Daoy (cell line): ENCODE measurements at places on chromosomes 6 and 20. TPM values are rescaled to one million over a fixed set of nuclear protein-coding genes. Genes with fewer than 3 reads are reported as not detected.

The TRIM10 gene
- total RNA-seq: not detected in 2 replicates

The RAB23 gene
- total RNA-seq: 20.6 and 26.4 TPM in 2 replicates

The LY6G6D gene
- not detected in 2 replicates for total RNA-seq

The ZSCAN23 gene
- 3.4 and 8.4 TPM in 2 replicates for total RNA-seq

The TNFRSF6B gene
- 12.6 and 14.7 TPM in 2 replicates for total RNA-seq

GRCh38 chr20:9447182-9447581, 67.2 kb upstream of the LAMP5 start:
- no peak for DNase-seq

DNA sequence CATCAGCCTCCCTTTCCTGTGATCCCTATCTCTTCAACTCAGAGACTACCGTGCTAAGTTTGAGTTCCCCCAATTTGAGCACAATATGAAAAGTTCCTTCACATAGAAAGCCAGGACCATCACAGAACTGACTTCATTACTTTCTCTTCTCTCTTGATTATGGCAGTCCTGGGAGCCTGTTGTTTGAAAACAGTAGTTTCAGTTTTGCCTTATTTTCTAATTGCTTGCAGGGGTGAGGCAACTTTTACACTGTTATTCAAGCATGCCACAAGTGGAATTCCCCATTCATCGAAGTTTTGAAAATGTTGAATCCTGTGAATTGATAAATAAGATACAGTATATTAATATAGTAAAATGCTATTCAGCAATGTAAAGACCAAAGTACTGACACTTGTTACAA, 569.7 kb upstream of the MARCKS start:
- DNase-seq: no peak

- peak; percentile 82 for DNase-seq
These were observed 4.6 kb upstream of the TXNDC5 start for GRCh38 chr6:7914991-7915789.

GRCh38 chr6:40536442-40536841, 50.7 kb downstream of the LRFN2 start:
- no peak for DNase-seq

GRCh38 chr6:41153992-41154625, at the start of gene TREML1:
TREML1 (minus strand) TSS chr6:41154347; CDS start chr6:41154288, 59 bp downstream.
- DNase-seq: no peak

DNA sequence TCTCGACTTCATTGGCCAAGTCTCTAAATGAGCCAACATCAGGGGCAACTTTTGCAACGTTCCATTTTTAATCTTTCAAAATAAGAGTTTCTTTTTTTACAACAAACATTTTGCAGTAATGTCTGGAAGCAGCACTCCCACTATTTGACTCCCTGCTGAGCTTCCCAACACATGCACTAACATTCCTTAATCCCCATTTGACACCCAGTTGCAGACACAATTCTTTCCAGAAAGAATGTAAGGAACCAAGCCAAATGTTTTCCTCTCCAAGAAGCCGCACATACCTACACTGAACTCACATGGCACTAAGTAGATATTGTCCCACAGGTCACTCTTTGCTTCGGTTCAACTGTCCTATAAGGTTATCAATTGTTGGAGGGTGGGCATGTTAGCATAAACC, 165.6 kb downstream of the GRM1 start:
- DNase-seq: no peak

DNA sequence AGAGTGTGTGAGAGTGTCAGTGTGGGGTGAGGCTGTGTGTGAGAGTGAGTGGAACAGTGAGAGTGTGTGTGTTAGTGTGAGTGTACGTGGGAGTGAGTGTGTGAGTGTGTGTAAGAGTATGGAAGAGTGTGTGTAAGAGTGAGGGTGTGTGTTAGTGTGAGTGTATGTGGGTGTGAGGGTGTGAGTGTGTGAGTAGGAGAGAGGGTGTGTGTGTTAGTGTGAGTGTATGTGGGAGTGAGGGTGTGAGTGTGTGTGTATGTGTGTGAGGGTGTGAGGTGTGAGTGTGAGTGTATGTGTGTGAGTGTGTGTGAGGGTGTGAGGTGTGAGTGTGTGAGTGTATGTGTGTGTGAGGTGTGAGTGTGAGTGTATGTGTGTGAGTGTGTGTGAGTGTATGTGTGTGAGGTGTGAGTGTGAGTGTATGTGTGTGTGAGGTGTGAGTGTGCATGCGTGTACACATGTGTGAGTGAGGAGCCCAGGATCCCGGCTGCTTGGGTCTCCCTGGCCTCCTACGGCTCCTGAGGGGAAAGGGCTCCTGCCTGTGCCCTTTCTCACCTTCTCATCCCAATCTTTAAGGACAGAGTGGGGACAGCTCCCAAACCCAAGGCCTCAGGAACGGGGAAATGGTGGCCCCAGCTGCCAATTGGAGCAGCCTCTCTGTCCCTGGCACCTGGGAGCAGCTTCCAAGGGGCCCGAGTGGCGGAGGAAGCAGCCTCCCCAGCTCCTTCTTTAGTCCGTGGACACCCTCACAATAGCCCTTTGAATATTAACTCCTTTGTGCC, 100.2 kb downstream of the PSMB1 start:
- no peak for DNase-seq

GRCh38 chr20:35133735-35134134, 13.4 kb downstream of the EDEM2 start:
- no peak for DNase-seq

GRCh38 chr20:37558779-37559178, 31.1 kb upstream of the BLCAP start:
- no peak for DNase-seq

DNA sequence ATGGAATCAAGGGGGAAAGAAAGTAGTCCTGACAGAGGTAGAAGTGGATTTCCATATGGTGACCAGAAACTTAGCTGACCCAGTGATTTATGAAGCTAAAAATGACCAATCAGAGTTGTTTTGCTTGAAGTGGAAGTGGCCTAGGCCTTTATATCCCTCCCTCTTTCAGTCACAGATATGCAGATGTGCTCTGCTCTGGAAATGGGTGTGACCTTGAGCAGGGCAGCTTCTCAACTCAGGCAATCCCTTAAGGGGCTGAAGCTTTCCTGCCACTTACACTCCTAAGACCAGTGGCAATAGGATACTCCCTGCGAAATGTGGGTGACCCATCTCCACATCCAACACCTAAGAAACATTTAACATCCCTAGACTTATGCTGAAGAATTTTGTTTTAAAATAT, 256.6 kb downstream of the EYS start:
- no peak for DNase-seq

GRCh38 chr6:110590821-110591351, 114.5 kb upstream of the SLC22A16 start:
- peak; percentile 22 for DNase-seq

DNA sequence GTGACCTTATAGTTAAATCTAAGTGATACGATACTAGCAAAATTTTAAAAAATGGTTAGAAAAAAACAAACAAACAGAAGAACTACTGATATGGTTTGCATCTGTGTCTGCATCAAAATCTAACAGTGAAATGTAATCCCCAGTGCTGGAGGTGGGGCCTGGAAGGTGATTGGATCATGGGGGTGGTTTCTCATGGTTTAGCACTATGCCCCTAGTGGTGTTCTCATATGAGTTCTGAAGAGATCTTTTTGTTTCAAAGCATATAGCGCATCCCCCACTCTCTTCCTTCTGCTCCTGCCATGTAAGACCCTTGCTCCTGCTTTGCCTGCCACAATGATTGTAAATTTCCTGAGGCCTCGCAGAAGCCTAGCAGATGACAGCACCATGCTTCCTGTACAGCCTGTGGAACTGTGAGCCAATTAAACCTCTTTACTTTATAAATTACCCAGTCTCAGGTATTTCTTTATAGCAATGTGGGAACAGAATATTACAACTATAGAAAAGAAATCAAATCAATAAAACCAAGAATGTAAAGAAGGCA, 5.4 kb downstream of the FBXL4 start:
- DNase-seq: no peak

GRCh38 chr6:75824160-75824559, 75.1 kb downstream of the MYO6 start:
- DNase-seq: no peak

DNA sequence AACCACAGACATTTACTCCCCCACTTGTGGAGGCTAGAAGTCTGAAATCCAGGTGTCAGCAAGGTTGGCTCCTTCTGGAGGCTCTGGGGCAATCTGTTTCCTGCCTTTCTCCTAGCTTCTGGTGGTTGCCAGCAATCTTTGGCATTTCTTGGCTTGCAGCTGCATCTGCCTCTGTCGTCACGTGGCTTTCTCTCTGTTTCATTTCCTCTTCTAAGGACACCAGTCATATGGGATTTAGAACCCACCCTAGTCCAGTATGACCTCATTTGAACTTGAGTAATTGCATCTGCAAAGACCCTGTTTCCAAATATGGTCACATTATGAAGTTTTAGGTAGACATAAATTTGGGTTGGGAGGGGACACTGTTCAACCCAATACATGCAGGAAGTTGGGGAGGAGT, 56.2 kb upstream of the EPB41L1 start:
- DNase-seq: peak; percentile 54

- DNase-seq: peak; percentile 15
These were observed 54.2 kb upstream of the FRMD1 start for GRCh38 chr6:168133168-168133561.

GRCh38 chr6:170449835-170450753, 103.0 kb downstream of the PSMB1 start:
- DNase-seq: no peak

DNA sequence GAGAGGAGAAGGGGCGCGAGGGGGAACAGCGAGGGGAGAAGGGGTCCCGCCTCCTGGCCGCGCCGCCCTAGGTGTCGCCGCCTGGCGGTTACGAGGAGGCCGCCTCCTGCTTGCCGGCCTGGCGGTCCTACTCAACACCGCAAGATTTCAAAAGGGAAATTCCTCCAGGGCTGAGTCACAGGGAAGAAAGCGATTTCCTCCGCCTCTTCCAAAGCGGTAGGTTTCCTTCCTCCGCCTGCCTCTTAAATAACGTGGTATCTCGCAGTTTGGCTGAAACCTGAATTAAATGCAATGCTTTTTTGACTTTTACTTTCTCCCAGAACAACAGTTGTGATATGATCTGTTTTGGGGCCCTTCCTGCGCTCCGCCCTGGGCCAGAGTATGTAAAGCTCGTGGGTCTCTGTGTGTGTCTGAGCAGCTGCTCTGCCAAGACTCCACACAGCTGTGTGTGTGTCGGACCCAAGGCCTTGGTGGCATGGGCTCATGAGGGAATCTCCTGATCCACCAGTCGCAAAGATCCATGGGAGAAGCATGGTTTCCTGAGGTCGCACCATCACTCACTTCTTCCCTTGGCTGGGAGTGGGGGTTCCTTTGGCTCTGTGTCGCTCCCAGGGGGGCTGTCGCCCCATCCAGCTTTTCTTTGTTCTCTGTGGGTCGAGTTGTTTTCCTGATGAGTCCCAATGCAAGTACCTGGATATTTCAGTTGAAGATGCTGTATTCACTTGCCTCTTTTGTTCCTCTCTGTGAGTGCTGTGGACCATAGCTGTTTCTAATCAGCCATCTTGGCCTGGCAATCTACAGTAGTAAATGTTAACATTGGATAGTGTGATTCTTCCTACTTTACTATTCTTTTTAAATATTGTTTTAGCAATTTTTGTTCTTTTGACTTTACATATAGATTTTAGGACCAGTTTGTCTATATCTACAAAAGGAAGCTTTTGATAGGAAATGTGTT, 31.6 kb upstream of the NOTCH4 start:
- DNase-seq: peak; percentile 94

DNA sequence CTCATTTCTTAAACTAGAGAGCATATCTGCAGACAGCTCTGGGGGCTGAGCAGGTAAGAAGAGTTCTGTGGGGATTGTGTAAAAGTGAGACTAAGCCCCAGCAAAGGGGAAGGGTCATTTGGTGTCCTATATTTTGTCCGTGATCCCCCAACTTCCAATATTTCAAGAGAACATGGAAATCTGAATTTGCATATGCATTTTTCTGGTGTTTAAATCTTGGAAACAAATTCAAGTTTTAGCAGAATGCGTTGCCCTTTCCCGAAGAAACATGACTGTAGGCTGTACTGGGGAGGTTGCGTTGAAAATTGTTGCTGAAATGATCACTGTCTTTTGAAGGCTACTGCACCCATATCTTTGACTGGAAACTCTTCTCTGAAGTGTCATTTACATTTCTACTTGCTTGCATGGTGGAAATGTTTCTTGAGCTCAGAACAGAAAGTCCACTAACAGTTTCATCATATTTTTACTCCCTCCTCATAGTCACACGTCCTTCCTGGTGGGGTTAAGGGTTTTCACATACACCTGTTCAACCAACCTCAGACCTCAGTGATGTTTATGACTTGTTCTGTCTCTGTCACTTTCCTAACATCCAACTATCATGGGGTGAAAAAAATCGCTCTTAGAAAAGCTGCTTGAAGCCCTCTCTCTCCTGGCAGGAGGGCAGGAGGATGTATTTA, 140.3 kb downstream of the BCAS1 start:
- no peak for DNase-seq

DNA sequence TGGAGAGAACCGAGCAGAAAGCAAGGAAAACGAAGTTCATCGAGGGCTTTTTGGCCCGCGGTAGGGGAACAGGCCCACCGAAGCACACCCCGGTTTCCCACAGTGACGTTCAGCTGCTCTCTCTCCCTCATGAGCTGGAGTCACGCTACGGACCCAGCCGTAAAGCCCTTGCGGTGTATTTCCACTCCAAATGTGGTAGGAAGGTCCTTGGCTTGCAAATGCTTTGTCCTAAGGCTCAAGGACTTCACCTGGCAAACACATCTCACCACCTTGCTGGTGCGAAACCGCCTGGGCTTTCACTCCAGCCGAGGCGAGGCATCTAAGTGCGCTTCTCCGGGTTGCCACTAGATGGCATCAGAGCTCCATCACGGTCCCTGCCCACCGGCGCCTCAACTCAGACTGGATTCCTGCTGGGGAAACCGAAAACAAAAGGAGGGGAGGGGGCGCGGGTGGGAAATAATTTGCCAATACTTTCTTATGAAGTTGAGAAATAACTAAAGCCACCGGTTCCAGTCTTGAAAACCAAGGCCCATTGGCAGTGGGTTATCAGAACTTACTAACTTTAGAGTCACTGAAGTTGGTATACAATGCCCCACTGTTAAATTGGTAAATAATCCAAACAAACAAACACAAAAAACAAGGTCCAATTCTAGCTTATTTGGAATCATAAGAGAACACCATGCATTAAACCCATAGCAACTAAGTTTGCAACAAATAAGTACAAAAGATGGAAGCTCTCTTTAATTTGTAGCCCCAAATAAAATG, 13.4 kb upstream of the FOXC1 start:
- DNase-seq: peak; percentile 66

DNA sequence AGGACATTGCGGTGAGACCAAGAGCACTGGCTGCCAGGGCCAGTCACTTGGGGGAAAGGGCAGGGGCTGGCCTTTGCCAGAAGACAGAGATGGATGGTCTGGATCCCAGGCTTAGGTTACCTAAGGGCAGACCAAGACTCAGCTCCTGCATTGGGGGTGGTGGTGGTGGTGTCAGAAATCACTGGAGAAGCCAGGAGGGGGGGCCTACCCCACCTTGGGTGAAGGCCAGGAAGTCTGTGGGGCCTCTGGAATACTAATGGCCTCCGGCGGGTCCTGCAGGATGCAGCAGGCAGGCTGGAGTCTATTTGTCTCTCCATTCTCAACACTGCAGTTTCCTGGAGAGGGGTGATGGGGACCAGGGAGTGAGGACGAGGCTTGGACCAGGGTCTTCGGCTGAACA, 32.8 kb downstream of the CD40 start:
- DNase-seq: no peak
